Endodermal cell (in vitro differentiated cells): ENCODE measurements at places on chromosomes 5 and 9. TPM values are rescaled to one million over a fixed set of nuclear protein-coding genes. Genes with fewer than 3 reads are reported as not detected.

GRCh38 chr5:151574444-151574996 lies 16.6 kb downstream of the FAT2 start:
- H3K27ac ChIP-seq = no peak overlapping the region
- H3K4me1 ChIP-seq = no peaks in the 10 kb centered on the region
- H3K4me3 ChIP-seq = no peak overlapping the region

The UNC13B gene
- total RNA-seq = 42.4 to 57.2 TPM (median 53.0 TPM) in 3 replicates

The ENDOG gene
- 15.7 and 16.6 TPM in 2 replicates for total RNA-seq

DNA sequence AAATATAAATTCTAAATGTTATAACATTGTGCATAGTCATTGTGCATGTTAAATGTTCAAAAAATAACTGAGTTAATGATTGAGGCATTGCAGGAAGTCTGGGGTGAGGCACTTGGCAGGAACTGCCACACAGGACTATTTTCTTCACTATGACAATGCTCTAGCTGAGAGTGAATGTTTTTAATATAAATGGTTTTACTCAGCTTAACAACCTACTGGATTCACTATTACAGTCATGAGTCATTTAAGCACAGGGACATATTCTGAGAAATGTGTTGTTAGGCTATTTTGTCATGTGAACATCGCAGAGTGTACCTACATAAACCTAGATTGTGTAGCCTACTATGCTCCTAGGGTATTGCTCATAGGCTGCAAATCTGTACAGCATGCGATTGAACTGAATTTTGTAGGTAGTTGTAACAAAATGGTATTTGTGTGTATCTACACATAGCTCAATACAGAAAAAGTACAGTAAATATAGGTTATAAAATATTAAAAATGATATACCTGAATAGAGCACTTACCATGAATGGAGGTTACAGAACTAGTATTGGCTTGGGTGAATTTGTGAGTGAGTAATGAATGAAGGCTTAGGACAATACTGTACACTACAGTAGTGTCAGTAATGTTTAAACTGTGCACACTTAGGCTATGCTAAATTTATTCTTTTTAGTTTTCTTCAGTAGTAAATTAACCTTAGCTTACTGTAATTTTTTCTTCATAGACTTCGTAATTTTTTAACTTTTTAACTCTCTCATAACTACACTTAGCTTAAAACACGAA lies 346.1 kb upstream of the PTGER4 start:
- H3K4me1 ChIP-seq = no peaks in the 10 kb centered on the region
- H3K36me3 ChIP-seq = no peaks in the 10 kb centered on the region
- DNase-seq = no peak
- H3K27ac ChIP-seq = no peak overlapping the region

The TRPM3 gene
- total RNA-seq = 1.8 and 2.3 TPM in 2 replicates

The TNPO1 gene
- total RNA-seq = 128 to 156 TPM (median 133 TPM) in 3 replicates

- H3K27me3 ChIP-seq = no peaks in the 10 kb centered on the region
- H3K4me1 ChIP-seq = no peaks in the 10 kb centered on the region
- no peaks in the 10 kb centered on the region for H3K36me3 ChIP-seq
- H3K27ac ChIP-seq = no peak overlapping the region
- no peak overlapping the region for H3K4me3 ChIP-seq
- no peak for DNase-seq
Measured at GRCh38 chr5:33973271-33973670, 11.2 kb downstream of the SLC45A2 start.

The WDR70 gene
- total RNA-seq = 34.2 to 49.4 TPM (median 42.5 TPM) in 3 replicates

The RANBP6 gene
- total RNA-seq = 18.8 and 19.5 TPM in 2 replicates

- no peaks in the 10 kb centered on the region for H3K4me1 ChIP-seq
- no peak overlapping the region for H3K4me3 ChIP-seq
- H3K27ac ChIP-seq = no peak overlapping the region
- H3K27me3 ChIP-seq = no peaks in the 10 kb centered on the region
Measured at GRCh38 chr9:79632060-79632459, 60.3 kb downstream of the TLE4 start.

The PTPDC1 gene
- total RNA-seq = 6.9 to 12.7 TPM (median 12.3 TPM) in 3 replicates

GRCh38 chr9:20290257-20290656 lies 332.0 kb downstream of the MLLT3 start:
- no peak overlapping the region for H3K4me3 ChIP-seq
- H3K27ac ChIP-seq = no peak overlapping the region

GRCh38 chr9:73162987-73163768 lies 11.5 kb downstream of the ANXA1 start:
- H3K27me3 ChIP-seq = no peaks in the 10 kb centered on the region
- H3K4me1 ChIP-seq = no peaks in the 10 kb centered on the region
- no peaks in the 10 kb centered on the region for H3K36me3 ChIP-seq

- H3K4me1 ChIP-seq = no peaks in the 10 kb centered on the region
- H3K27ac ChIP-seq = peak overlapping the region; percentile 34
- H3K27me3 ChIP-seq = no peaks in the 10 kb centered on the region
- H3K36me3 ChIP-seq = peaks cover 12% of the 10 kb centered on the region
Measured at GRCh38 chr9:95101326-95101725, 216.2 kb downstream of the FANCC start.

GRCh38 chr5:79170661-79171060 lies 59.1 kb downstream of the BHMT start:
- no peak overlapping the region for H3K27ac ChIP-seq
- H3K36me3 ChIP-seq = no peaks in the 10 kb centered on the region
- no peak overlapping the region for H3K4me3 ChIP-seq
- DNase-seq = no peak

- DNase-seq = no peak
- H3K27me3 ChIP-seq = no peaks in the 10 kb centered on the region
- H3K36me3 ChIP-seq = no peaks in the 10 kb centered on the region
- H3K27ac ChIP-seq = no peak overlapping the region
Measured at GRCh38 chr9:134315716-134316448, 10.4 kb upstream of the RXRA start.

The LECT2 gene
- not detected in 2 replicates for total RNA-seq

GRCh38 chr5:125703616-125704015 lies 719.6 kb upstream of the GRAMD2B start:
- H3K4me1 ChIP-seq = no peaks in the 10 kb centered on the region
- no peak overlapping the region for H3K4me3 ChIP-seq
- DNase-seq = no peak
- no peaks in the 10 kb centered on the region for H3K27me3 ChIP-seq
